ENCODE measurements at places on chromosomes 16 and 17.

- DNase-seq = no peak
Observed at GRCh38 chr17:17054636-17055035, 12.4 kb downstream of the MPRIP start.

GRCh38 chr16:89048090-89048725 is 45.4 kb upstream of the ACSF3 start:
- DNase-seq = no peak

GRCh38 chr17:78779850-78780249 is 2.2 kb downstream of the CYTH1 start:
- no peak for DNase-seq

GRCh38 chr17:73564843-73565242 is 79.4 kb downstream of the SDK2 start:
- no peak for DNase-seq

DNA sequence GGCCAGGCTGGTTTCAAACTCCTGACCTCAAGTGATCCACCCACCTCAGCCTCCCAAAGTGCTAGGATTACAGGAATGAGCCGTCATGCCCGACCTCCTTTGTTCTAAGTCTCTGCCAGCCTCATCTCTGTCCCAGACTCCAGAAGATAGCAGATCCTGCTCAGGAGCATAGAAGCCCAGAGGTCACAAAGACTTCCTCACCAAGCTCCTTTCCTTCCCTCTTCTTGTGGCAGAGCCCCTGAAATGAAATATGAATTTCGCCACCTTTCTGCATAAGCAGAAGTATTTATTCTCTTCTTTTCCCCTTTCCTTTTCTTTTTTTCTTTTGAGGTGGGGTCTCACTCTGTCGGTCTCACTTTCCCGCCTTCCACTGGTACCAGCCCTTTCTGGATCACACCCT is 11.5 kb upstream of the PIPOX start:
- DNase-seq = no peak

GRCh38 chr16:57800200-57801097 is 1.8 kb downstream of the KIFC3 start:
- no peak for DNase-seq

DNA sequence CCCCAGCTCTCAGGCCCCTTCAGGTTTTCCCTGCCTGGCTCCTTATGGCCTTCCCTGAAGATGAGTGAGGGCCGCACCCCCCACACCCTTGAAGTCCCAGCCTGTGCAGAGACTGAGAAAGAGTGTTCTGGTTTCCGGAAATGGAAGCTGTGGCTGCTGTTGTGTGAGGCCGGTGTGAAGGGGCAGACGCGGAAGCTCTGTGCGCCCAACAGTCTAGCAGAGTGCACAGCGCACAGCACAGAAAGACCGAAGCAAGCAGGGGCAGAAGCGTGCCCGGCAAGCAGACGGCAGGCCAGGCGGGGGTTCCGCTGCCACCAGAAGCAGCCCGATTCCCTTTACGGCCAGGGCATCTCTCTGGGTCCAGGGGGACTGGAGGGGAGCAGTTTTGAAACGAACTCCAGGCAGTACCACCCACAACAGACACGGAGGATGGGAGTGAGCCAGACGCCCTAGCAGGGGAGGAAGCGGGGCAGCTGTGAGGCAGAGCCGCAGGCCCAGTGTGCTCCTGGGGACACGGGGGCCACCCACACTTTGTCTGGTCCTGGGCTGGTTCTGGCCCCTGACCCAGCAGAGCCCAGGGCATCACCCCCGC is 16.7 kb downstream of the TPSG1 start:
- no peak for DNase-seq

GRCh38 chr17:59642565-59642964 is 22.9 kb downstream of the CLTC start:
- DNase-seq = no peak

GRCh38 chr16:79402356-79402755 is 198.2 kb downstream of the MAF start:
- no peak for DNase-seq

- DNase-seq = no peak
Observed at GRCh38 chr17:69796078-69796477, 278.9 kb upstream of the KCNJ16 start.

- DNase-seq = no peak
Observed at GRCh38 chr16:74742051-74742481, 32.6 kb downstream of the FA2H start.

DNA sequence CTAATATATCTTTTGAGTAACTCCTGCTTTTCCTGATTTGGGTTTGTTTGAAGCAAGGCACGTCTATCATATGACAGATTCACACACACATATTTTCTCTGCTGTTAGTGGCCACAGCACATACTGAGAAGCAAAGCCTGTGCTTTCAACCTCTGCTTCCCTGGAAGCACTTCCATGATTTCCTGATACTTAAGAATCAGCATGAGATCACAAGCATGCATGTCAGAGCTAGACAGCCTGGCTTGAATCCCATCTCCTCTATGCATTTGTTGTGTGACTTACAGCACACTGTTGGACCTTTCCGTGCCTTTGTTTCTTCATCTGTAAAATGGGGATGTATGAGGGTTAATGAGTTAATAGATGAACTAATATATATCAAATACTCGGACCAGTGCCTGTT is 151.1 kb upstream of the NOL11 start:
- no peak for DNase-seq

DNA sequence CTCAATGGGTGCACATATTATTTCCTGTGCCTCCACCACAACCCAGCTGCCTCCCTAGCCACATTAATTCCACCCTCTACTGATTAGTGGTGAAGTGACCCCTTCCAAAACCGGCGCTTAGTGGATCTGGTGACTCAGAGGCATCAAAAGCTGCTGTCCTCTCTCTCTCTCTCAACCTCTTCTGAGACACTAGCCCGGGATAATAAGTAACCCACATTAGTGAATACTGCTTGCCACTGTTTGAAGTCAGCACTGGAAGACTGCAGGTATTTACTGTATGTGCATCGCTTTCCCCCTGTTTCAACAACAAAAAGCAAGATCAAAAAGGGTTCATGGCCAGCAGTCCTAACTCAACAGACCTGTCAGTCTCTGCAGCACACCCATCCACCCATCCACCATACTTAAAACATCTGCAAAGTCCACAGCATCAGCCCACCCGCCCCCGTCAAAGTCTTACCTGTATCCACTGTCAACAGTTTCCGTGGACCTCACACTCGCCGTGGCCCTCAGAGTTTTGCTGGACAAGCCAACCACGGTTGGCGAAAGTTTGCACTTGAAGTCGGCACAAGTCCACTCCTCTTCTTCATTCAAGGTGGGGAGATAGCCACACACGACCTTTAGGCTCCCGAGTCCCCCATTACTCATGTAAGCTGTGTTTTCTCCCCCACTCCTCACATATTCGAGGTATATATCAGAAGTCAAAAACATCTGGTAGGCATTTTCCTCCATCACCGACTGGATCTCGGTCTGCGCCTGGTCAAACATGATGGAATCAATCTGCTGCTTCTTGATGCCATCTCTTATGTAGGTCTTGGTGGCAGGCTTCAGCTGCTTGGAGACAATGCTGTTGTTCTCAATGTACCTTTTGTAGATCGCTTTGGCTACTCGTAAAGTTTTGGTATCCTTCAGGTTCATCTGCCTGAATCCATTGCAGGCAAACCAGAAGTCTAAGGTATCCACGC is 3.8 kb downstream of the AXIN2 start:
- DNase-seq = no peak

DNA sequence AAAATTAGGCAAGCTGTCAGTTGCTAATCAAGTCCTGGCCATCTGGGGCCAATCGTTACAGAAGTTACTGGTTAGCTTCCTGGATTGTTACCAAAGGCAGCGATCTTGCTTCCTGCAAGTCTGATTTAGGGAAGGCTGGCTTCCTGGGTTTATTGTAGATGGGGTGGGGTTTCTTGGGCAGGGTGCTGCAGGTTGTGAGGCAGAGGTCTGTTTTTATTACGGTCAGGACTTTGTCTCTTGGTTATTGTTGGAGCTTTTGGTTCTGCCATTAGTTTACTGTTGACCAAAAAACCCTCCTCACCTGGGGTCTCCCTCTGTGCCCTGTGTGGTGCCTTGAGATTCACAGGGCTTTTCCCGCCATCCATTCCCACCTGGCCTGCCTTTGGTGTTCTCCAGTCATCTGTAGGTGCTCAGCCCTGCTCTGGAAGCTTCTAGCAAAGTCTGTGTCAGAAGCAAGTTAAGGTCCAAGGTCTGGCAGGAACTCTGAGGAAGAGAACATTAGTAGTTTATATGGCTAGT is 36.9 kb downstream of the SLC47A1 start:
- DNase-seq = no peak

DNA sequence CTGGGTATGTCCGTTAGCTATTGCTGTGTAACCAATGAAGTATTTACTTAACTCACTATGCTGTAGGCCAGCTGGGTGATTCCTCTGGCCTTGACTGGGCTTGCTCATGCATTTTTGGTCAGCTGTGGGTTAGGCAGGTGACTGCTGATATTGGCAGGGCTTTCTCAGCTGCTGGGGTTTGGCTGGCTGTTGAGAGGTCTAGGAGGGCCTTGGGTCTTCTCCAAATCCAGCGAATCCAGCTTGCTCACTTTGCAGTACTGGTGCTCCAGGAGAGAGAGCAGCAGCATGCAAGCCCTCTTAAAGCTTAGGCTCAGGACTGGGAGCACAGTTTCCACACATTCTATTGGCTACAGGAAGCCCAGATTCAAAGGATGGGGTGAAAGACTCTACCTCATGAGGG is 270.1 kb downstream of the PHKB start:
- no peak for DNase-seq

- DNase-seq = no peak
Observed at GRCh38 chr16:649631-650030, 466 bp downstream of the WDR90 start.

DNA sequence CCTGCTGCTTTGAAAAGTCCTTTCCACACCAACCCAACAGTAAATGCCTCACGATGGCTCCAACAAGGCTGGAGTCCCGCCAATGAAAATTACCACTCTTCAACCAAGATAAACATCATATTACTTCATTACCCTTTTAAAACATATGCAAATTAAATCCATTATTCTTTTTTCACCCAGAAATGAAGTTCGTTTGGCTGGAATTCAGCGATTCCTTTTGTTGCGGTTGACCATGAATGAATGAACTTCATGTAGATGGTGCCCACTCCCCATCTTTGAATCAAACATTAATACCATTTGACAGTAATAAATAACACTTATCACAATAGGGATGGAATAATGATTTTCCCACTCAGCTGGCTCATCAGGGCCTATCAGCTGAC is 211.5 kb upstream of the TOX3 start:
- DNase-seq = no peak

- DNase-seq = no peak
Observed at GRCh38 chr17:27651411-27652345, 20.7 kb downstream of the LGALS9 start.

- no peak for DNase-seq
Observed at GRCh38 chr16:8402981-8403843, 187.1 kb downstream of the TMEM114 start.

DNA sequence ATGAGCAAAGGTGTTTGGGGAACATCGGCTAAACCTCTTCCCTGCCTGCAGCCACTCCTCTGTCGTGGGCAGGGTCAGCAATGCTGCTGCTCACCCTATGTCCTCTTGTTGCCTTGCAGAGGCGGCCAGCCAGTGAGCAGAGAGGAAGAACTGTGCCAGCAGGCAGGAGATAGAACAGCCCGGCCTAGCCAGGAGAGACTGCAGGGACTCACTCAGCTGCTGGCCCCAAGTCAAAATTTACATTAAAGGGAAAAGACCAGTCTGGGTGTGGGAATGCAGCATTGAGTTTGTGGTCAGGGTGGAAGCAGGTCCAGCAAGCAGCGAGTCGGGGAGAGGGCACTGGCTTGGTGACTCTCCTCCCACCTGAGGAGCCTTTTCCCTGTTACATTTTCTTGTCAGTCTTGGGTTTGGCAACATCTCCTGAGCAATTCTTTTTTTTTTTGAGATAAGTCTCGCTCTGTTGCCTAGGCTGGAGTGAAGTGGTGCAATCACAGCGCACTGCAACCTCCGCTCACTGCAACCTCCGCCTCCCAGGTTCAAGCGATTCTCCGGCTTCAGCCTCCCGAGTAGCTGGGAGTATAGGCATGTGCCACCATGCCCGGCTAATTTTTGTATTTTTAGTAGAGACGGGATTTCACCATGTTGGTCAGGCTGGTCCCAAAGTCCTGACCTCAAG is 22.7 kb downstream of the LIG3 start:
- DNase-seq = no peak

DNA sequence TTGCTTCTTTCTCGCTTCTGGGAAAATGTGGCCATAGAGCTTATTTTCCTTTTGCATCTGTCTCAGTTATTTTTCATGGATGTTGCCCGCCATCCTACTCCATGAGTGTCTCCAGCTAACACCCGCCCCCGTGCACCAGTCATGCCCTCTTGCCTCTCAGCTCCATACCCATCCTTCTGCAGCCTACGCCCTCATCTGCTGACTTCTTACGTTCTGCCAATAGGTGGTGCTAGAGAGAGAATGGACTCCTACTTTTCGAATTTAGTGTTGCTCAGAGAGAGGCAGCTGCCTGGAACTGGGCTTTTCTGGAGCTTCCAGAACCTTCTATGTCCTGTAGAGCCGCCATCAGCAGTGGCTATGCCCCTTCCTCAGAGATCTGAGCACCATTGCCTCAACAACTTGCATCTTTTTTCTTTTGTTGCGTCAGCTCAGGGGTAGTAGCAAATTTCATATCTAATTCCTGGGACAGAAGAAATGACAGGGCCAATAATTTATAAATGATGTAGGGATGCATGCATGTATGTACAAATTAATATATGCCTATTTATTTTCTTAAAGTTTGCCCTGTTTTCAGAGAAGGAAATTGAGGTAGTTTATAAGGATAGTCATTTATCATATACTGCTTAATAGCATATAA is 119.7 kb upstream of the MYOCD start:
- DNase-seq = no peak

GRCh38 chr17:63282455-63282854 is 163.7 kb downstream of the CYB561 start:
- DNase-seq = no peak

- no peak for DNase-seq
Observed at GRCh38 chr17:28646039-28646754, 1.2 kb upstream of the BLTP2 start.

- DNase-seq = no peak
Observed at GRCh38 chr17:5952518-5952917, 117.7 kb upstream of the WSCD1 start.

- DNase-seq = no peak
Observed at GRCh38 chr17:62601471-62601870, 26.0 kb upstream of the MRC2 start.

DNA sequence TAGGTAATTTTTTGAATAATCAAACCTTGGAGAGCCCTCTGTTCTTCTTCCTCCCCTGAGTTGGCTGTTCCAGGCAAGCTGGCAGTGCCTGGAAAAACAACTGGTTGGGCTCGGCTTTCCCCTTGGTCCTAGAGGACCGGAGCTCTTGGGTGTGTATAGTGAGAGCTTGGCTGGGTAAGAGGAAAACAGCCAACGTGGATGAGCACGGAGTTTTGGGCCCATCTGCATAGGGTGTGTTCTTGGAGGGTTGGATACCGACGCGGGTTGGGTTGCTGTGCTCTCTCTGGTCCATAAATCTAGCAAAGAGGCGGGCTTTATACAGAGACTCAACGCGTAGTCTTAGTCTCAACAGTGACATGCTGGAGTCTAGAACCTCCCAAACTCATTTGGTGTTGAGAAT is 23.2 kb downstream of the ITGB3 start:
- DNase-seq = no peak

Data from cerebellar nuclear complex (tissue), 1 donor.